ENCODE measurements at places on chromosomes 13 and 19. TPM values are rescaled to one million over a fixed set of nuclear protein-coding genes. Genes with fewer than 3 reads are reported as not detected.

The TRPM4 gene
- total RNA-seq: not detected

The ZNF763 gene
- total RNA-seq: 2.3 TPM

The MPV17L2 gene
- 9.2 TPM for total RNA-seq

The ZNF415 gene
- total RNA-seq: 1.9 TPM

The ZNF550 gene
- total RNA-seq: 13.7 TPM

The ZNF90 gene
- total RNA-seq: 16.2 TPM

The TPM4 gene
- 436 TPM for total RNA-seq

GRCh38 chr13:26967119-26968038 lies 204.2 kb downstream of the USP12 start:
- H3K4me3 ChIP-seq: no peak overlapping the region
- H3K4me1 ChIP-seq: peaks cover 3% of the 10 kb centered on the region
- H3K27me3 ChIP-seq: no peaks in the 10 kb centered on the region
- no peak for DNase-seq

DNA sequence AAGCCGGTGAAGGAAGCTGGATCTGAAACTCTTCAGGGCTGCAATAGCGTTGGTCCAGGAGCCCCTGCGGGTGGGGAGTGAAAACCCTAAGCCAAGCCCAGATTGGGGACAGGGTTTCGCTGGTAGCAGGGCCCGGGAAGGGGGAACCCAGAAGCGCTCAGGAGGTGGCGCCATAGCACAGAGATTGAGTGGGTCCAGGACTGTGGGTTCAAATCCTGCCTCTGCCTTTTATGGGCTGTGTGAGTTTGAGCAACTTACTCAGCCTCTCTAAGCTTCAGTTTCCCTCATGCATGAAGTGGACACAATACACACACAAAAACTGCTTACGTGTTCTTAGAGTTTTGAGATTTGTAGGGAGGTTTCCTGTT lies 8.3 kb upstream of the SYCN start:
- DNase-seq: peak; percentile 80
- H3K27me3 ChIP-seq: peaks cover 15% of the 10 kb centered on the region
- H3K4me1 ChIP-seq: peaks cover 2% of the 10 kb centered on the region
- no peak overlapping the region for H3K27ac ChIP-seq

GRCh38 chr19:18791315-18791678 lies 192 bp upstream of the COMP start:
- no peak for DNase-seq
- H3K4me3 ChIP-seq: no peak overlapping the region
- peaks cover 5% of the 10 kb centered on the region for H3K36me3 ChIP-seq
- H3K27me3 ChIP-seq: peaks cover 77% of the 10 kb centered on the region
- H3K27ac ChIP-seq: no peak overlapping the region

DNA sequence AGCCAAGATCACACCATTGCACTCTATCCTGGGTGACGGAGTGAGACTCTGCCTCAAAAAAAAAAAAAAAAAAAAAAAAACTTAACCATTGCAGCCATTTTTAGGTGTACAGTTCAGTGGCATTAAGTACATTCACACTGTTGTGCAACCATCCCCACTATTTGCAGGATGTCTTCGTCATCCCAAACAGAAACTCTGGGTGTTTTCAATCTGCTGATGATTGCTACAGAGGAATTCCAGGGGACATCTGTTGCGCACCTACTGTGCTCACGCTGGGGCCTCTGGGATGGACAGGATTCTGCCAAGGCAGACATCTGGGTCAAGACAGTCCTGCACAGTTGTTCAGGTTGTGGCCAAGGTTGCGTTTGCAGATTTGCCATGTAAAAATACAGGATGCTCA lies 2.4 kb upstream of the APOC4 start:
- H3K27me3 ChIP-seq: peaks cover 3% of the 10 kb centered on the region
- H3K4me1 ChIP-seq: no peaks in the 10 kb centered on the region
- no peak overlapping the region for H3K27ac ChIP-seq
- H3K36me3 ChIP-seq: no peaks in the 10 kb centered on the region
- DNase-seq: no peak
- H3K4me3 ChIP-seq: no peak overlapping the region

DNA sequence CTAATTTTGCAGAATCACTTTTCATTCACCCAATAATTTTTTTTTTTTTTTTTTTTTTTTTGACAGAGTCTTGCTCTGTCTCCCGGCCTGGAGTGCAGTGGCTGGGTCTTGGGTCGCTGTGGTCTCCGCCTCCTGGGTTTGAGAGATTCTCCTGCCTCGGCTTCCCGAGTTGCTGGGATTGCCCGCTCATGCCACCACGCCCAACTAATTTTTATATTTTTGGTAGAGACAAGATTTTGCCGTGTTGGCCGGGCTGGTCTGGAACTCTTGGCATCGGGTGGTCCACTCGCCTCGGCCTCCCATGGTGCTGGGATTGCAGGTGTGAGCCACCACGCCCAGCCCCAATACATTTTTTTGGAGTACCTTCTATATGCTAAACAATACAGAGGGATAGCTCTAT lies 1120.0 kb upstream of the ATXN8OS start:
- no peaks in the 10 kb centered on the region for H3K27me3 ChIP-seq
- no peak overlapping the region for H3K27ac ChIP-seq
- no peak overlapping the region for H3K4me3 ChIP-seq
- DNase-seq: no peak
- no peaks in the 10 kb centered on the region for H3K4me1 ChIP-seq
- H3K36me3 ChIP-seq: no peaks in the 10 kb centered on the region

DNA sequence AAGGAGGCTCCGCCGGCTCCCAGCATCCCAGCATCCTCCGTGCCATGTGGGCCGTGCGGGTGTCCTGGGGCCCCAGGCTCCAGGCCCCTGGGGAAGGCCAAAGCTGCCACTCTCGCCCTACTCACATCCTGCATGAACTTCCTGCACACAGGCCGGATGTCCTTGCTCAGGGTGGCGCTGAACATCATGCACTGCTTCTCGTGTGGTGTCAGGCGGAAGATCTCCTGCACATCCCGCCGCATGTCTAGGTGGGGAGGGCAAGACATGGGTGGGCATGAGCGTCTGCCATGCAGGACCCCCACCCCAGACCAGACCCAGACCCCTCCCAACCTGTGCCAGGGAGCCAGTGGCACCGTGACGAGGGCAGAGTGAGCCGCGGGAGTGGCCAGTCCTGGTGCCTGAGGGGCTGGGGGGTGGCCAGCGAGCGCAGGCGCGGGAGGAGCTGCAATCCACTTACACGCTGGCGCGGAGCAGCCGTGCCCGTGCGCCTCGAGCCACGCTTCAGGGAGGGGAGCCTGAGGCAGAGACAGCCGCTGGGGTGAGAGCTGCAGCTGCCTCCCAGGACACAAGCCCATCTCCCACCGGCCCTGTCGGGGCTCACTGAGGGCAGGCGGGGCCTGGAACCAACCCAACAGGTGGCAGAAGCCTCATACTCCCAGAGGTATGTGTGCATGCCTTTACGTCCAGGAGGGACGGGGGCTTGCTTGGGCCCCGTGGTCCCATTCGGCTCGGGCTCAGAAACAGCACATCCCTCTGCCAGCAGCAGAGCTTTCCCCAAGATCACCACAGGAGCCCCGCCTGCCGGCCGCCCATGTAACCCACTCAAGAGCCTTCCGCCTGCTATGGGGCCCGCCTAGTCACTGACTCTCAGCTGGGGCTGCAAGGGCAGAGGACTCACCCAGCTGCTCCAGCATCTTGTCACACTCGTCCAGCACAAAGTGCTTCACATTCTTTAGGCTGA lies 8.8 kb downstream of the DDX39A start:
- H3K27ac ChIP-seq: peak overlapping the region; percentile 86
- peaks cover 63% of the 10 kb centered on the region for H3K4me1 ChIP-seq
- peak; percentile 54 for DNase-seq
- H3K4me3 ChIP-seq: no peak overlapping the region
- H3K36me3 ChIP-seq: peaks cover 85% of the 10 kb centered on the region
- H3K27me3 ChIP-seq: no peaks in the 10 kb centered on the region

Data from activated CD8-positive, alpha-beta T cell treated with anti-CD3 and anti-CD28 coated beads, Interleukin-2, amount 10 ng/mL, durations not matched to agents 7 days and 5 days (primary cell).